Inflammatory macrophage treated with lipopolysaccharide for 1 hour (primary cell): ENCODE measurements at places on chromosomes 6 and 20.
A peak's percentile ranks its signal among the peaks of the same experiment; 100 is the strongest.

DNA sequence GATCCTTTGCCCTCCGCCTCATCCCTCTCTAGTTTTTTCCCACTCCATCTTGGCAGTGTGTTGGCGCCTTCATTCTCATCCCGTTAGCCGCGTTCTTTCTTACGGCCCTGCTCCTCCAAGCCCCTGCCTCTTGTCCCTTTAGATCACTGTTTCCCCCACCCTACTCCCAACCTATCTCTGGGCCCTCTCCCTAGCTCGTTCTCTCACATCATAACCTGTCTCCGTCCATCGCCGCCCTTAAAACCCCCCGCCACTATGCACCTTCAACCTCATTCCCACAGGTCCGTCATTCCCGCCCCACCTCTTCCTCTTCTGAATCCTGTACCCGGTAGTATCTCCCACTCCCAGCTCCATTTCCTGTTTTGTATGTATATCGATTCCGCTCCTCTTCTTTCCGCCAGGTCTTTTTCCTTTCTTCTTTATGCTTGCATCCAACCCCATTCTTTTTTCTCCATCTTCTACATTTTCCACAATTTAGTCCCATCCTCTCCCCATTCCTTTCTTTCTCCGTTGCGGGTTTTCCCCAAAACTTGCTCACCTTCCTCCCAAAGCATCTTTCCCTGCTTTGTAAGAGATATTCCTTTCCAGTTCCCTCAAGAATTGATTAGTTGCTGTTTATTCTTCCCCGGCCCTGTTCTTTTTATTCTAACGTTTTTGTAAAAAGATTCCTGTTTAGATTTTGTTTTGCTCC is 671 bp downstream of the EFHC1 start:
- no peak for DNase-seq

- DNase-seq = peak; percentile 68
Measured at GRCh38 chr6:132763269-132763668, 5.6 kb upstream of the VNN2 start.

DNA sequence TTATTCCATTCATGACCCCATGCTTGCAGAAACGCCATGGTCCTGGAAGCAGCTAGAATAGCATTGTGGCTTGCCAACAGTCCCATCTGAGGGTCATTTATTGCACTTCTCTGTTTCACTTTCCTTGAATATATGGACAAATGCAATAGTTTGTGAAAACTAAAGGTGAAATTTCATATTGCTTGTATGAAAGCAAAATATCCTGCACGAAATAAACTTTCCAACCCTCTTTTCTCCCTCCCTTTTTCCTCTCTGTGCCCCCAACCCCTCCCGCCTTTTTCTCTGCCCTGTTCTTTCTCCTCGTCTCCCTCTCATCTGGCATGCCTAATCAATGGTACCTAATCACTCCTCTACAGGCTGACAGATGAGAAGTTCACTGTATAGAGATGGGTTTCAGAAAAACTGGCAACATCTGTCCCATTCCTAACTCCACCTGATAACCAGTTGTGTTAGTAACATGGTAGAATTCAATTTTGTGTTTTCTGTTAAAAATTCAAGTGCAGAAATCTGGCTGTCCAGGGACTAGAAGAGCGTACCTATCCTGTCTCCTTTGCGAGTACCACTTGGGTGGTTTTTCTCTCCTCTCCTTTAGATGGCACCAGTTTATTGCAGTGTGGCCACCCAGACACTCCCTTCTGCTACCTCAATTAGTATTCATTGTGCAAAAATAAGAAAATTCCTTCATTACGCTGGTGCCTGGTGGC is 198.6 kb downstream of the FOXA2 start:
- DNase-seq = no peak

GRCh38 chr20:51369503-51369902 is 173.0 kb downstream of the NFATC2 start:
- DNase-seq = no peak

GRCh38 chr6:44681761-44682160 is 294.3 kb downstream of the CDC5L start:
- DNase-seq = no peak

GRCh38 chr20:37406010-37406998 is 60.4 kb downstream of the SRC start:
- DNase-seq = peak; percentile 69

DNA sequence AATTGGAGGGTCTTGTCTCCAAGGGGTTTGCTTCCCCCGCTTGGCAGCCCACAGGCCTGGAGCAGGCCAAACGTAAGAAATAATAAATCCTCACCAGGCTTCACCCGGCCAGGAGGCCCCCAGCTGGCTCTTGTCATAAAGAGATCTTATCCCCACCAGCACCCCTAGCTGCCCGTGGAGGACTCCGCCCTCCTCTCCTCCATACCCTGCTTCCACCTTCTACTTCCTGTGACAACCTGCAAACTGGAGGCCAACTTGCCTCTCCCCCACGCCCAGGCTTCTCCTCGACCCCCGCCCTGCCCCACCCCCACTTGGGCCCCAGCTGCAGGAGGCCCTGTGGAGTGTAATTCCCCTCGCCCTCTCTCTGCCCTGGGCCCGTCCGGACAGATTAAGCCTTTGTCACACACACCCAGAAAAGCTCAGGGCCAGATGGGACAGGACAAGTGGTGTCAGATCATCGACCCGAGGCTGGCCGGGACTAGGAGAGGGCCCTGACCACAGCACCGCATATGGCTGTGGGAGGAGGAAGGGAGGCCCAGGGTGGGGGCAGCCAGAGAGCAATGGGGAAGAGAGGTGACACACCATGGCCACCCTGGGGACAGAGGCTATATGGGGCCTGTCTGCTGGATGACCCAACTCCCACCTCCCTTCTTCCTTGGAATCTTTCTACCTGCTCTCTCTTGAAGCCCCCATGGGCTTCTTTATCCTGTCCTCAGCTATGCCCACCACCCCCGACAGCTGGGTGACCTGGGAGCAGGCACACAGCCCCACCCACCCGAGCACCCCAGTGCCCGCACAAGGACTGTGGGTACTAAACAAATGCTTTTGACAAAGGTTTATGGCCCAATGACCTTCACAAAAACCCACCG is 3.9 kb downstream of the NOL4L start:
- peak; percentile 59 for DNase-seq

- DNase-seq = peak; percentile 67
Measured at GRCh38 chr20:6583134-6583738, 184.2 kb upstream of the BMP2 start.

DNA sequence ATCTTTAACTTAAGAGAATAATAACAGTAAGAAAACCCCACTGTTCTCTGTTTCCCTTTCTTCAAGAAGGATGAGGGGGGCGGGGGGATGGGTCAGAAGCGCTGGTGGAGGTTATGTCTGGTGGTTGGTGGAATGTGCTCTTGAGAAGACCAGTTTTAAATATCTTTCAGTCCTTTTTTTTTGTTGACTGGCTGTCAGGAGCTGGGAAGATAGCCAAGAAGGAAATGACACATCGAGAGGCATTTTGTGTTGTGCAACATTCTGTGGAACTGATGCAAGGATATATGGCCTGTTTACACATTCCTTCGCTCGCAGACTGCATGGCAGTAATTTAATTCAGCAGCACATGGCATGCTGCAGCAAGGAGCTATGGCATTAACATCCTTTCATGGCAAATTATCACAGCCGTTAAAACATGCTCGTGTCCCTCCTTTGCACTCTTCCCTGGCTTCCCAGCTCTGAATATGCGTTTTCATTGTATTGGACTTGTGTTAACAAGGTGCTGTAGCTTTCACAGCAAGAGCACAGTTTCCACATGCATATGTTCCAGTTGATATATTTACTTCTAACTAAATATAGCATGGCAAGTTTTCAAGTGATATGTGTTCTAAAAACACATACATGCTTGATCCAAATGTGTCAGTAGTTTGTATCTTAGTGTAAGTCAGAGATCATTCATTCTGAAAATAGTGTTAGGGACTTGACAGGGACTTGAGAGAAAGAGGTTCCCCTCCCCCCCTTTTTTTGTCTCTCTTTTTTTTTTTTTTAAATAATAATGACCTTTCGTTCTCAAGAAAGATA is 68.2 kb upstream of the SUPT3H start:
- peak; percentile 95 for DNase-seq

DNA sequence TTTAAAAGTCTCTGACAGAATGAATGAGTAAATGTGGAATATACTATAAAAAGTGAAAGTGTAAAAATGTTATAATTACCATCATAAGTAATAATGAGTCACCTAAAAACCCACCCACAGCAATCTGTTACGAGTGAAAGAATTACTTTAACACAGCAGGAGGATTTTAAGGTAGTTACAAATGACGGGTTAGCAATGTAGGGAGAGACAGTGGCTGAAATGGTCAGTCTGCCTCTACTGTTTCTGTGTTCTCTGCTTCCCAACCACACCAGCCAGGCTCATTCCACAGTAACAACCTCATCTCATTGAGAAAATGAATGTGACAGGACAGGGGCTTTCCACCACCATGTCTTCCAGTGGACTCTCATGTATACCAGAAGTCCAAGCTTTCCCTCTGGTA is 124.4 kb upstream of the KCNK16 start:
- DNase-seq = no peak

DNA sequence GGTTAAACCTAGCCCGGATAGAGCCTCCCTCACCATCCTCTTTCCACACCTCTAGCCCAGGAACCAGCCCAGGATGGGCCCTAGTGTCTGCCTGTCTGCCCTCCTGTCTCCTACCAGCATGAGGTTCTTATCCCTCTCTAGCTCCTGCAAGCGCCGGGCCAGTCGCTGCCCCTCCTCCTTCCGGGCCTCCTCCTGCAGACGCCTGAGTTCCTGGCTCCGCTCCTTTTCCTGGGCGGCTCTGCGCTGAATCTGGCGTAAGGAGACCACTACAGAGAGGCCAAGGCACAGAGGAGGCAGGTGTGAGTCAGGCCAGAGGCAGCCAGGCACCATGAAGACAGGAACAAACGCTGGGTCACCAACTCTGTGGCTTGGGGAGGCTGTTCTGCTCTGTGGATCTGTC is 4.3 kb upstream of the PSORS1C2 start:
- DNase-seq = no peak

GRCh38 chr20:53621482-53622246 is 28.0 kb upstream of the ZNF217 start:
- DNase-seq = peak; percentile 16

DNA sequence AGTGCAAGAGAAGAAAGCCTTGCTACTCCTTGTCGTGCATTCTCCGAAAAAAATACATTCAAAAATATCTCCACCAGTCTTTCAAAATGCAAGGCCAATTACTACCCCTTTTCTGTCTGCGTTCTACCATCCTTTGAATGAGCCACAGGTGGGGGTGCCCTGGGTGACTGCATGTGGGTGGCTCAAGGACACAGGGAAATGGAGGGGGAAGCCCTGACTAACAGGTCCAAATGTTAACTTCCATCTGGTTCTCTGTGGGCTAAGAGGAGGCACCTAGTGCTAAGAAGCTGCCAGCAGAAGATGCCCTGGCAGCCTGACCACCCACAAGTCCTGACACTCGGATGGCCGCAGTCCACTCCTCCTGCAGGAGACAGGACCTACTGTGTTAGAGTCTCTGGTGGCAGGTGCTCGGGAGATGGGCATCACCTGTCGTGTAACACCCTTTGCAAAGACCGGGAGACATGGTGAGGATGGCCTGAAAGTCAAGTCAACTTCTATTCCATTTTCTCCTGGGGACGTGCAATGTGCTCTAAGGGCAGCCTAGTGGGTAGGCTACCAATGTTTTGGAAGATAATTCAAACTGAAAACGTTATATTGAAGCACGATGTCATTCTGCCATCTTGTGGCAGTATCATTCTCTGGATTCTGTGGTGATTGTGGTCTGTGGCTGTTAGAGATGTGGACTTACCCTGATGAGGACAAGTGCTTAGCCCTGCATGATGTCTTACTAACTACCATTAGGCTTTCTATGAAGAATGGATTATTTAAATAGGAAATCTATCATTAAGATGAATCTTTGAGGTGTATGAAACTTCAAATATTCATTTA is 27.4 kb upstream of the IGF2R start:
- DNase-seq = peak; percentile 63

DNA sequence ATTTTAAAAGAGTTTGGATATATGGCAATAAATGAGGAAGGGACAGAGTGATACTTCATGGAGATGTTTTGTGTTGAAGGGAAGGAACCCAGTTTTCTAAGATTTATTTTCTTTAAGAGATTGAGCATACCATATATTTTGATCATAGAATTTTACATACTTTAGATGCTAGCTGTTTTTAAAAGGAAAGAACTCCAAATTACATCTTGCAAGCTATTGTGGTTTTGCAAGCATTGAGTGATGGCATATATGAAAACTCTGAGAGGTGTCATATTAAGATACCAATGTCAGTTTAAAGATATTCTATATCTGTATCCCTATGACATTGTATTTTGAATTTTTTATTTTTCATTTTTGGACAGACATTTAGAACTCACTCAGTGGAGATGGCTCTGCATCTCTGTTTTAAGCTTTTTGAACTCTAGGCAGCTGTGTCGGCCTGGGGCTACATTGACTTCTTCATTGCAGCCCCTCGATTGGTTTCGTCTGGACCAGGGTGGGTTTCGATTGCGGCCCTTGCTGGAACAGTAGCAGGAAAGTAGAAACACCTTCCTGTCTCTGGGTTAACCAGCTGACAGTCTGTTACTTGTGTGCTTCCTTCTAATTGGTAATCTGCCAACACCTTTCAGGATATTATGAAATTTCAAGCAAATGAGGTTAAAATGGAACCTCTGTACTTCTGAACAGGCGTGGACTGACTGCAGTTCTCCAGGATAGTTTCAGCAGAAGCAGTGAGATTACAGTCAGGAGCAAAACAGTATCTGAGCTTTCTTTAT is 14.0 kb downstream of the IGF2R start:
- DNase-seq = peak; percentile 48

DNA sequence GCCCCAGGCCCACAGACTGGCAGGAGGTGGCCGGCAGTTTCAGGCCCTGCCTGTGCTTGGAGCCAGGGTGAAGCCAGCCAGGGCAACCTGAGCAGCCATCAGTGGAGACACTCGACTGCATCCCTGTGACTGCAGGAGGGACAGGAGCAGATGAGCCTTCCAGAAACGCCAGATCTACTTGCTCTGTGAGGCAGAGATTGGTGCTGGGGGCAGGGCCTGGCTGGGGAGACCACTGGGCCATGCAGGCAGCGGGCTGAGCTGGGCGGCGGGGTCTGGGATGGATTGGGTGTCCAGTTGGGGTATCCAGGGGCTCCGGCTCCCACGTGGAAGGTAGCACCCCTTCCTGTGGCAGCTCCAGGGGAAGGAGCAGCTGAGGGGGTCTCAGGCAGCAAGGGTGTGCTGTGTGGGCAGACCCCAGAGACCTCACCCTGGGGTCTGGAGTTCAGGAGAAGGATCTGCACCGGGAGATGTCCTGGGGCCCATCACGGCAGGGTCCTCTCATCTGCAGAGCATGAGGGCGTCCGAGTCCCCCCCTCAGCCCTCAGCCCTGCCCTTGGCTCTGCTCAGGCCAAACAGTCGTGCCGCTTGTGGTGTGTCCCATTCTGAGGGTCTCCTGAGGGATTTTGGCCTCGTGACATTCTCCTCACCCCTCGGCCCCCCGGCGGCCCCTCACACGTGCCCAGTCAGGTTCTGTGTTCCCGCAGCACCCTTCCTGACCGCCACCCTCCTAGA is 334.9 kb downstream of the TAF4 start:
- DNase-seq = no peak

GRCh38 chr20:7003598-7003997 is 236.1 kb downstream of the BMP2 start:
- no peak for DNase-seq
